Fibroblast of pulmonary artery (primary cell): ENCODE measurements at places on chromosomes 11 and 22.

DNA sequence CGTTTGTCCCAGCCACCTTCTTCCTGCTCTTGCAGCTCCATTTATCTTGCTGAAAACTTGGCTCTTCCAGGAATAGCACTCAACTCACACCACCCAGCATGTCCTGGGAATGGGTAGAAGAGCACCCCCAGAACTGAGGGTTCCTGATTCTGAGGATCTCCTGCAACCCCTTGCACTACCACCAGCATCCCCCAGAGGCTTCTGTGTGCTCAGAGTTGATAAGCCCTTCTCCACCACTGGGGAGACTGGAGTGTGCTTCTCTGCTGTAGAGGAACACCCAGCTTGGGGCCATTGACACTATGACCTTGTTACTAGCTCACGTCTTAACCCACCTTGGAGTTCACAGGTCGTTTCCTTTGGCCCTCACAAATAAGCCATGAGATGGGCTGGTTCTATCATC is 121.0 kb downstream of the GRIK4 start:
- DNase-seq = no peak

DNA sequence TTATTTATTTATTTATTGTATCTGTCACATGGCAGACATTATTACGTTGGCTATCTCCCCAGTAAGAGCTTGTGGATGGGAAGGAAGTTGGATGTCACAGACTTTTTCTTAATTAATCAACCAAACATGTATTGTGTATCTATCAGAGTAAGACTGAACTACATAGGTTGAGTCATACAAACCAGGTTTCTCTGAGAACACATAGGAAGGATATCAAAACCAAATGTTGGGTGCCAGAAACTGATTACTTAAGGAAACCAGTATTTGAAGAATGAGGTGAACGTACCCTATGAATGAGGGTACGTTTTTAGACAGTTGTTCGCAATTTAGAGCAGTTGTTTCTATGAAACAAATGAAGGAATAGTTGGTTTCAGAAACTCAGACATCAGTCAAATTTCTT is 136.4 kb downstream of the SLC17A6 start:
- DNase-seq = no peak

DNA sequence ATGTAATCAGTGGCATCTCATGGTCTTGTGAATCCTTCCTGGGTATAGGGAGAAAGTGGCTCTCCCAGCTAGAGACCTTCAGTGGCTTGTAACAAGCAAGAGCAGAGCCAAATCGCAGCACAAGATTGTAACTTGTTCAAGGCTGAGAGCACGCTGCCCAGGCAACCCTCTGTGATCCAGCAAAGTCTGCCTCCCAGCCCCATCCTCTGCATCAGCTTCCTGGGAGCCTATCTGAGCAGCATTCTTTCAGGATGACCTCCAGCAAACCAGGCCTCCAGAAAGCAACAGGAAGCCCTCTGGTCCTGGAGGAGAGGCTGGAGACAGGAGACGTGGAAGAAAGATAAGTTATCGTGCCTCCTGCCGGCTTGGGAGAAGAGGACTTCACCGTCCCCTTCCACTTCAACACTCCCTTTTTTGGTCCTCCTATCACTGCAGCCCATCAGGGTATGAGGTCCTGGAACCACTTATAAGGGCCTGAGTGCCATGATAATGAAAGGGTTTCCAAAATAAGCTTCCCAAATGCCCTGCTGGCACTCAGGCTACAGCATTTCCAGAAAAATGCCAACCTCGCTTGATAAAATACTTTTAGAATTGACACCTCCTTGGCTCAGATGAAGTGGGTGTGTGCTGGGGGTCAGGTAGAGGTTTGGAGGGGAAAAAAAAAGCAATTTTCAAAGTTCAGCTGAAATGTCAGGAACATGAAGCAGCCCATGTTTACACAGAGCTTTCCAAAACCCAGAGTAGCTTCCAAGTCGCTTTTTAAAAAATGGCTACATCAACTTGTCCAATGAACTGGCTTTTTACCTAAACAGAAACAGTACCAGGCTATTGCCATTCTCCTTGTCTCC is 80.2 kb downstream of the PLEKHA7 start:
- peak; percentile 40 for DNase-seq

GRCh38 chr11:115391598-115391997 is 112.6 kb downstream of the CADM1 start:
- no peak for DNase-seq

- peak; percentile 38 for DNase-seq
Observed at GRCh38 chr22:30890686-30891442, 77.7 kb downstream of the MORC2 start.

DNA sequence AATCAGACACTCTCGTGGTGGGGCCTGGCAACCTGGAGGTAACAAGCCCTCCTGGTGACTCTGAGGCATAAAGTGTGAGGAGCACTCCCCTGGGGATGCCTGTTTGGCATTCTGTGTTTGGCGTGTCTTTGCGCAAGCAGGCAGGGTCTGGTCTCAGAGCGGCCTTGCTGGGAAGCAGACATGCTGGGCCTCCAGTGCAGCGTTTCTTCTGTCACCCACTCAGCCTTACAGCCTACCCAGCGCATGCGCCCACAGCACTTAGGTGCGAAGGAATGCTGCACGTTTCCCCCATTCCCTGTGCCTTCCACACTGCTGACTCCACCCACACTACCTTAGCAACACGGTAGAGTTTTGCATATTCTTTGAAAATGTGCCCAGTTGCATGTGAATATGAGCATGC is 7.4 kb upstream of the CXCR5 start:
- no peak for DNase-seq

DNA sequence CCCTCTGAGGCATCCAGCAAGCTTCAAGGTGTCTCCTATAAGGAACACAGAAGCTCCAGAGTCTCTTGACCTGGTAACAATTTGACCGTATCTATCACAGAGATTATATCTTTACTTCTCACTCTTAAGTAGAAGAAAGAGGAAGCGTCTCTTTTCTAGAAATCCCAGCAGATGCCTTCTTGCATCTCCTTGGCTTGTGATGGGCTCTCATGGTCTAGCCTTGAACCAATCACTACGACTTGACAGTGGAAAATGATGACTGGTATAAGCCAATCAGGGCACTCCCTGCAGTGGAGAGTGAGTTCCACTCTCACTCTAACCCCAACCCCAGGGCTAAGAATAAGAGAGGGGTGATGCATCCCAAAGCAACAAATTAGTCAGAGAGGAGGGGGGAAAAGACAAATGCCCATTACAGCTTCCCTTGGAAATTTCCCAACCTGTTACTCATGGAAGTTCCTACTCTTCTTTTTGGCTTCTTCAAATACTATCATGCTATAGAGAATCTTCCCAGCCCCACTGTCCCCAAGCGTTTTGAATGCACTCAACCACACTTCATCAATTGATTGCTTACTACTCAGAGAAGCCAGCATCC is 293.5 kb downstream of the MN1 start:
- no peak for DNase-seq

DNA sequence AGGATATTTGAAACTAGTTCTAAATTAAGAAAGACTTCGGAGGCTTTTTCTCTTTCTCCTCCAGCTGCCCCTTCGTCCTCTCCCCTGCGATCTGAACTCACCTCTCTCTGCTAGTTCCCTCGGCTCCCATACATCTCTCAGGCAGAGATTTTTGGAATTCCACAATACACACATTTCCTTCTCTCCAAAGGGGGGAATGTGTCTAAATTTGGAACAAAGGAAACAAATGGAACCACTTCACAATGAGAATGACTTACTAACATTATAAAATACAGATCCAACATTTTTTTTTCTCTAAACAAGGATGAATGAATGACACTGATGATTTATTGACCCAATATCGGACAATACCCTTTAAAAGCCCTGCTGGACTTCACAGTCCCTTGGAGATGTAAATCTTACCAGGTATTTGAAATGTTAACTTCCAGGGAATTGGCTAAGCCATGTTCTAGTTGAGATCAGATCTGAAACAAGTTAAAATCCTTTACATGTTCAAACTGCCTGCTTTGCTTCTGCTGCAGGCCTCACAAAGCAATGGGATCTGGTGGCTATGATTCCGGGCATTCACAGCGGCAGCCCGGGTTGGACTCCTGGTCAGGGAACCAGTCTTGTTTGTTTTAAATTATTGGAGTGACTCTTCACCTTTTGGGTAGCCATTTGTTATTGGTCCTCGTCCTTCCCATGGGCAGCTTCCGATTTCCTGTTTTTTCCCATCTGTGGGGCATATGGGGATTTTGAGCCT is 20.5 kb upstream of the GSTP1 start:
- DNase-seq = no peak

DNA sequence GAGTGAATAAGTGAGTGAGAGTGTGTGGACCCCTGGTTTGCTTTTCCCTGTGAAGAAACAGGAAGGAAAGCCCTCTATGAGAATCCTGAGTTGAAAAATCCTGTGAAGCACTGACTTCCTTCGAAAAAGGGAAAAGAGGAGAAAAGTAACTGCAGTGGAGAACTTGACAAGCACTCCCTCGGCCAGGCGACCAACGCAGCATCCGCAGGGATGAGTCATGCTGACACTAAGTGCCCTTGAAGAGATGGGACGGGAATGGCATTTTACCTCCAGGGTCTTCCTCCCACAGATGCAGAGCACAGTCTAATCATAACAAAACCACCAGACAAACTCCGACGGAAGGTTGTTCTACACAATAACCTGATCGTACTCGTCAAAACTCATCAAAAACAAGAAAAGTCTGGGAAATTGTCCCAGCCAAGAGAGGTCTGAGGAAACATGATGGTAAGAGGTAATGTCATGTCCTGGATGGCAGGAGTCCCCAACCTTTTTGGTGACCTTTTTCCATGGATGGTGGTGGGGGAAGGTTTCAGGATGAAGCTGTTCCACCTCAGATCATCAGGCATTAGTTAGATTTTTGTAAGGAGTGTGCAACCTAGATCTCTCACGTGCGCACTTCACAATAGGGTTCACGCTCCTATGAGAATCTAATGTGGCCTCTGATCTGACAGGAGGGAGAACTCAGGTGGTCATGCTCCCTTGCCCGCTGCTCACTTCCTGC is 132.2 kb upstream of the B3GAT1 start:
- DNase-seq = no peak

- no peak for DNase-seq
Observed at GRCh38 chr11:127825183-127825582, 762.2 kb downstream of the ETS1 start.

DNA sequence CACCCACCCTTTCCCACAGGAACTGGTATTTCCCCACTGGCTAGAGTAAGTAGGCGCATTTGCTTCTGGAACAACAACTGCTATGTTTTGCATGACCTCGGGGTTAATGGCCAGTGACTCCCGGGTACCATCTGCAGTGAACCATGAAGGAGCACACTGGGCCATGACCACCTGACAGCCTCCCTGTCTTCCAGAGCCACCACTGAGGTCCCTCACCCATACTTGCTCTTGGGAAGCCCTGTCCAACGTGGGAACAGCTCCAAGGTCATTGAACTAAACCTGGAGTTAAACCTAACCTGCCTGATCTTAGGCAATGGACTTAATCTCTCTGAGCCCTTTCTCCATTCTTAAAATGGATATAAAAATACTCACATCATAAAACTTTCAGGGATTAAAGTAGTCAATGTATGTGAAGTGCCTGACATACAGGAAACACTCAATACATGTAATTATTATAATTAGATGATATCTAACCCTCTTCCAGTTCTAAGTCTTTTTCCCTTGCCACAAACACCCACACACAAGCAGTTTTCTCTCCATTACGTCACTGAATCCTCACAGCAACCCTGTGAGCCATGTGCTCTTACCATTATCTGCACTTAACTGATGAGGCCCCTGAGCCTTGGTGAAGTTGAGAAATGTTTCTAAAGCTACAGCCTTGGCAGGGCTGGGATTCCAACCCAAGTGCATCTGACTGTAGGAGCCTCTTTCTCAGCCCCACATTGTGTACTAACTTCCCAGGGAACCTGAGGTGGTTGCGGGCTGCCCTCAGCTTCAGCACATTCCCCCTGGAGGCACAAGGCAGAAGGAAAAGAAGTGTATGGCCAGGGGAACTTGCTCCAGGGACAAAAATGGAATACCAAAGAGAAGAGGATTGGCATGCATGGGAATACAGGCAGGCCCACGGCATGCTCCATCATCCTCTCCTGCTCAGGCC is 74.5 kb upstream of the NCAM1 start:
- DNase-seq = peak; percentile 5

- DNase-seq = no peak
Observed at GRCh38 chr22:42684462-42685195, 35.4 kb upstream of the CYB5R3 start.

DNA sequence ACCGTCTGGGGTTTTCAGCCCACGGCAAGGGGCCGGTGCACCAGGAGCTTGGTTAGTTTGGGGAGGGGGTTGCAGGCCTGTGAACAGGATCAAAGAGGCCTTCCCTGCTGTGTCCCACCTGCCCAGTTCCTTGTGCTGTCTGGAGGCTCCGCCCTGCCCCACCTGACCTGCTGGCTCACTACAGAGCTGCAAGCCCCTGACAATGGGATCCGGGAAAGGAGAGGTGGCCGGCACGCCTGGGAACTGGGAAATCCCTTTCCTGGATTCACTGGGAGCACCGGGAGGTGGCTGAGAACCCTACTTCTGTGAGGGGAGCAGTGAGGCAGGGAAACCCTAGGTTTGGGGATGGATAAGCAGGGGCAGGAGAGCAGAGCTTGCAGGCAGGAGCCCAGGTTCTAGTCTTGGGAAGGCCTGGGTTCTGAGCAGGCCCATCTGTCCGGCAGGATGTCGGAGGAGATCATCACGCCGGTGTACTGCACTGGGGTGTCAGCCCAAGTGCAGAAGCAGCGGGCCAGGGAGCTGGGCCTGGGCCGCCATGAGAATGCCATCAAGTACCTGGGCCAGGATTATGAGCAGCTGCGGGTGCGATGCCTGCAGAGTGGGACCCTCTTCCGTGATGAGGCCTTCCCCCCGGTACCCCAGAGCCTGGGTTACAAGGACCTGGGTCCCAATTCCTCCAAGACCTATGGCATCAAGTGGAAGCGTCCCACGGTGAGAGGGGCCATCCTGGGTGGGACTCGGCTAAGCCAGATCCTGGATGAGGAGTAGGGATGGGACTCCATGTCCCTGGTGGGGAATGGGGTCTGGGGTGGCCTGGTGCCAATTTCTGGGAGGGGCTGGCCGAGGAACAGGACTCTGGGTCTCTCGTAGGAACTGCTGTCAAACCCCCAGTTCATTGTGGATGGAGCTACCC is 786 bp downstream of the CAPN1 start:
- DNase-seq = peak; percentile 20

GRCh38 chr11:72818971-72819370 is 4.8 kb downstream of the ATG16L2 start:
- no peak for DNase-seq

GRCh38 chr11:117914991-117915618 is 14.1 kb downstream of the TMPRSS13 start:
- DNase-seq = no peak
